ENCODE measurements at places on chromosomes 5 and 9.
A peak's percentile ranks its signal among the peaks of the same experiment; 100 is the strongest.

DNA sequence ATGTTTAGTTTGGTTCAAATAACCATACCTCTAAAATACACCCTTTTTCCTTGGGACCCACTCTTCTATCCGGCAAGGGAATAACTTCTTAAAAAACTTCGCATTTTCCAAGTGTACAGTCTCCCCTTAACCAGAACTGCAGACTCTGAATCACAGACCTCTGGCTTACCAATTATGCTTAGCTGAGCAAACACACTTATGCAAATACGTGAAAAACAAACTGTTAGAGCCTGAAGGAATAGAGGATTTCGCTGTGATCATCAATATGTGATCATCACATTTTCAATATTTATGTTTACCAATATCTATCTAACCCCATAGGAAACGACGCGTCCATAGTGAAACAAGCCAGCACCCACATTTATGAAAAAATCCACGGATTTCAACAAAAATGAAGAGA lies 1.3 kb downstream of the LPAR1 start:
- DNase-seq: peak; percentile 74

DNA sequence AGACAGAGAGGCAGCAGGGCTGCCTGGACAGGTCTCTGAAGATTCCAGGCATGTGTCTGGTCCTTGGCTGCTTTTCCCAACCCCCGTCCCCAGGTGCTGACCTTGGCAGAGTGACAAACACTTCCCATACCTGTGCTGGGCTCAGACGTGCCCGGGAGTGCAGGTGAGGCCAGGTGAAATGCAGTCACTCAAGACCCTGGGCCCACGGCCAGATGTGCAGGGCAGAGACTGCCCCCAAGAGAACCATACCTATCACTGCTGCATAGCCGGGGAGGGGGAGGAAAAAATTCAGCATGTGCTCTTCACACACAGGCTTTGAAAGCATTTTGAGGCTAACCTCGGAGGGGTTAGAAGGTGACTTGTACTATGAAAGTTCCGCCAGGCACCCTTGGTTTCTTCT lies 22.6 kb downstream of the CCNJL start:
- DNase-seq: no peak

- DNase-seq: no peak
Observed at GRCh38 chr9:92059661-92060060, 55.6 kb downstream of the SPTLC1 start.

- DNase-seq: peak; percentile 79
Observed at GRCh38 chr9:85421641-85422040, 320.1 kb downstream of the AGTPBP1 start.

DNA sequence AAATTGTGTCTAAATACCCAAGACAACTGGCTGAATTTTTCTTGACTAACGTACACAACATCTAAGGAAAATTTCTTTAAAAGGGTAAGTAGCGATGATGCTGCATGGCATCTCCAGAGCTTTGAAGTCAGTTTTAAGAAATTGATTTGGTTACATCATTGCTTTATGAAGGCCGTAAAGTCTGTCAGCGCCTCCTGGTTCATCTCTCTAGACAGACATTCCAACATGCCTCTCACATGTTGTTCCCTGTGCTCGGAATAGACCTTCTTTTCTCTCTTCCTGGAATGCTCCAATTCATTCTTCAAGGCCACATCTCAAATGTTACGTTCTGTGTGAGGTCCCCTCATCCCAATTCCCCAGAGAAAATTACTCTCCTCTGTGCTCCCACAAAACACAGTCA lies 108.7 kb upstream of the SSBP2 start:
- no peak for DNase-seq

- DNase-seq: no peak
Observed at GRCh38 chr5:131426011-131426410, 162.2 kb downstream of the CDC42SE2 start.

DNA sequence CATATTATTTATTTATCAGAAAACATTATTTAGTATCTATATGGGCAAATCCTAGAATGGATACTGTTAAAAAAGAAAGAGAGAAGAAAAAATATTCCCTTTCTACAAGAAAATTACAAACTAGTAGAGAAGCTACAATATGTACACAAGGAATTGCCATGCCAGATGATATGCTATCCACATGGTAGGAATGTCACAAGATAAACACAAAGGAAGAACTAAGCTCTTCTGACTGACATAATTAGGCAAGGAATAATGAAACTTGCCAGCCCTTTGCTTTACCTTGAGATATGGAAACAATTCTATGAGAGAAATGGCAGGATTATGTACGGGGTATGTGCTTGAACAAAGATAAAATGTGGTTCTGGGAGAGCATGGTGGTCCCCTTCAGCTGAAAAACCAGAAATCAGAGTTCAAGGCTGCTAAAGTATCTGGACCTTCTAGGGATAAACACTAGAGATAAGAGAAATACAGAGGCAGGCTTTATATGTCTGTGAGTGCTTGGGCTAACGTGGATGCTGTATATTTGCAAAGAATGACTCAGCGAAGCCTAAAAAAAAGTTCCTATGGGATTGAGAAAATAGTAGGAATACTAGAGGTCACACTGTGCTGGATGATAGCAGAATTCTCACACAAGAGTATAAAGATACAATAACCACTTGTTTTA lies 451.6 kb downstream of the TLE1 start:
- no peak for DNase-seq

DNA sequence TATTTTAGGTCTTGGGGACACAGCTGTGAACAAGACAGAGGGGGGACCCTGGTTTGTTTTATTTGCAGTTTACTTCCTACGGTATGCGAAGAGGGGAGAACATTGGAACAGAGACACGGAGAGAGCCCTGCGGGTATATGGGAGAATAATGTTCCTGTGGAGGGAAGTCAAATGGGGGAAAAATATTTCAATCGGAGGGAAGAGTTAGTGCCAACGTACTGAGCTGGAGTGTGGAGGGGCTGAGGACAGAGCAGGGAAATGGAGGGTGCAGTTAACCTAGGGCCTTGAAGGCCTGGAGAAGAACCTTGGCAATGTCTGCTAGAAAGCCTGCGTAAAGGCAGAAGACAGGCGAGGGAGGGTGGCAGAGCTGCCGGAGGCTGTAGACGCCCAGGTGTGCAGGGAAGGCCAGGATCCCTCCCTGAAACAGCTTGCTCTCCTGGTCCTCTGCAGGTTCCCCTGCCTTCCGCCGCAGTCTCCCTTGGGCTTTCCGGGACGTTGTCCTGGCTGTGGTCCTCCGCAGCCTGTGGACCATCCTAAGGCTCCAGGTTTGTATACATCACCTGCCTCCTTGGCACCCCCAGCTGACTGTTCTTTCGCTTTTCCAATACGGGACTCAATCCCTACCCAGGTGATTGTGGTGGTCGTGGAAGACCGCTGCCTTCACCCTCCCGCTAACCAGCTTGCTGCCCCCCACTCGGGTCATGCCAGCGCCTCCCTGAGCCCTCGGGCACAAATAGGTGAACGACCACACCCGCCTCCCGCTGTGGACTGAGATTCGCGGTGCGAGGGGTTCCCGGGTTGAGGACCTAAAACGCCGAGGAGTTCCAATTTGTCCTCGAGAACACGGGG lies 1.9 kb upstream of the RACK1 start:
- no peak for DNase-seq

Data from renal cortical epithelial cell (primary cell).